ENCODE measurements at places on chromosomes 7 and 10. TPM values are rescaled to one million over a fixed set of nuclear protein-coding genes. Genes with fewer than 3 reads are reported as not detected.

- no peak for DNase-seq
- H3K4me1 ChIP-seq = no peaks in the 10 kb centered on the region
- no peak overlapping the region for H3K27ac ChIP-seq
- H3K4me3 ChIP-seq = no peak overlapping the region
Observed at GRCh38 chr10:123842692-123843385, 48.8 kb downstream of the CPXM2 start.

DNA sequence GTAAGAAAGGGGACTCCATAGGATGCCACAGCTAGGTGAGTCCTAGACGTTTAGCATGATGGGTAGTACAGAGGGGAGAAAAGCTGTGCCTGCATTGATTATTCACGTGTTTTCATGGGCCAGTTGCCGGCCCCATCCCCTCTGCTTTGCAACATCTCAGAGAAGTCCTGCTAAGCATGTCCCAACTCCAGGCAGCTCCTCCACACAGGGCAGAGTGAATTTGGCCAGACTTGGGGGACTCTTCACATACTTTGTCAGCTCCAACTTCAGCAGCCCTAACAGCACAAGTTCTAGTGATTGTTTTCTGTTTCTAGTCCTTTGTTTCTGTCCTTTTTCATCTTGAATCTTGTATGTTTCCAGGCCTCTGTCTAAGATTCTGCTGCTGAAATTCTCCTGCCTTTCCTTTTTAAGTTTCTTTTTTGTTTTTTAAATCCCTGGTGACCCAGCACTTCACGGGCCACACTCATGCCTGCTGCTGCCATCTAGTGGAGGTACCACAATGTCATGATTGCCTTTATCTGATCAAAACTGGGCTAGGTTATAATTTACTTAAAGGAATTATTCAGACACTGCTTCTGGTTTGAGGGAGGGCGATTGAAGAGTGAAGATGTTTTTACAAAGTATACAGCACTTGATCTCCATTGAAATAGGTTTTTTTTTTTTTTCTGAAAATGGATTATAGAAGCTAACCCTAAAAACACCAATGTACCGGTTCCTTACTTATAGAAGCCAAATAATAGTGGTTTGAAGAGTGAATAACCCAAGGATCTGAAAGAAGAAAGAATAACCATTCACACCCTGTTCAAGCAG is 276.9 kb downstream of the CSTF2T start:
- no peak overlapping the region for H3K4me3 ChIP-seq
- no peak overlapping the region for H3K27ac ChIP-seq
- H3K4me1 ChIP-seq = no peaks in the 10 kb centered on the region
- H3K36me3 ChIP-seq = no peaks in the 10 kb centered on the region
- peak; percentile 59 for DNase-seq
- H3K27me3 ChIP-seq = no peaks in the 10 kb centered on the region

- H3K27ac ChIP-seq = no peak overlapping the region
- H3K27me3 ChIP-seq = no peaks in the 10 kb centered on the region
- DNase-seq = no peak
- H3K36me3 ChIP-seq = peaks cover 5% of the 10 kb centered on the region
- no peak overlapping the region for H3K4me3 ChIP-seq
Observed at GRCh38 chr10:72336259-72337038, 18.3 kb downstream of the DNAJB12 start.

GRCh38 chr10:71234970-71235685 is 22.8 kb downstream of the UNC5B start:
- peaks cover 49% of the 10 kb centered on the region for H3K4me1 ChIP-seq
- no peaks in the 10 kb centered on the region for H3K27me3 ChIP-seq
- no peak for DNase-seq
- H3K36me3 ChIP-seq = no peaks in the 10 kb centered on the region

GRCh38 chr7:117148971-117149370 is 173.9 kb downstream of the WNT2 start:
- H3K27ac ChIP-seq = no peak overlapping the region
- no peak overlapping the region for H3K4me3 ChIP-seq
- DNase-seq = peak; percentile 65
- H3K4me1 ChIP-seq = peaks cover 29% of the 10 kb centered on the region
- H3K27me3 ChIP-seq = no peaks in the 10 kb centered on the region

- no peak for DNase-seq
- no peaks in the 10 kb centered on the region for H3K36me3 ChIP-seq
- H3K27ac ChIP-seq = peak overlapping the region; percentile 92
- no peaks in the 10 kb centered on the region for H3K27me3 ChIP-seq
Observed at GRCh38 chr10:3487228-3487627, 297.8 kb downstream of the KLF6 start.

GRCh38 chr10:18601321-18601720 is 50.1 kb downstream of the NSUN6 start:
- peaks cover 4% of the 10 kb centered on the region for H3K4me1 ChIP-seq
- H3K27ac ChIP-seq = no peak overlapping the region
- H3K27me3 ChIP-seq = no peaks in the 10 kb centered on the region
- no peak overlapping the region for H3K4me3 ChIP-seq
- DNase-seq = no peak
- H3K36me3 ChIP-seq = no peaks in the 10 kb centered on the region

DNA sequence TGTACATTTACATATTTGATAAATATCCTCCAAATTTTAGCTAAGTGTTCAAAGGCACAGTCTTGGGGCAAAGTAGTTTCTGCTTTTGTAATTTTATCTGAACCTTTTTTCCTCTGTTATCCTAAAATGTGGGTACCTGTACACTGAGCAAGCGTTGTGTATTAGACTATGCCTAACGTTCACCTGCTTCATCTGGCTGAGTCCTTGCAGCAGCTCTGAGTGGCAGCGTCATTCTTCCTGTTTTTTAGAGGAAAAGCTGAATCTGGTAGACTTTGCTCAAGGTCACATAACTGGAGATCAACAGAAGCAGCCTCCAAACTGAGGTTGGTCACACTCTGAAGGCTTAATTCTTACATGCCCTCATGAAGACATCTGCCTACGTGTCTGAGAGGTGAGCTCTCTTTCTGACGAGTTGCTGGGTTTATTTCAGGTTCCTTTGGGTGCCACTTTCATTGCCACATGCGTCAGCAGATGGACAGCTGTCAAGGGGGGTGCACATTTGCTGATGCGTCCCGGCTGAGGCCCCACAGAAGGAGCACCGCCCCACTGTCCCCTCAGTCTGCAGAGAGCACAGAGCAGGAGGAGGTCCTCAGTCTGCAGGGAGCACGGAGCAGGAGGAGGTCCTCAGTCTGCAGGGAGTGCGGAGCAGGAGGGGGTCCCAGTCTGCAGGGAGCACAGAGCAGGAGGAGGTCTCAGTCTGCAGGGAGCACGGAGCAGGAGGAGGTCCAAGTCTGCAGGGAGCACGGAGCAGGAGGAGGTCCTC is 406.5 kb upstream of the SHH start:
- H3K4me1 ChIP-seq = no peaks in the 10 kb centered on the region
- H3K27me3 ChIP-seq = no peaks in the 10 kb centered on the region
- H3K4me3 ChIP-seq = no peak overlapping the region
- DNase-seq = no peak
- no peak overlapping the region for H3K27ac ChIP-seq

DNA sequence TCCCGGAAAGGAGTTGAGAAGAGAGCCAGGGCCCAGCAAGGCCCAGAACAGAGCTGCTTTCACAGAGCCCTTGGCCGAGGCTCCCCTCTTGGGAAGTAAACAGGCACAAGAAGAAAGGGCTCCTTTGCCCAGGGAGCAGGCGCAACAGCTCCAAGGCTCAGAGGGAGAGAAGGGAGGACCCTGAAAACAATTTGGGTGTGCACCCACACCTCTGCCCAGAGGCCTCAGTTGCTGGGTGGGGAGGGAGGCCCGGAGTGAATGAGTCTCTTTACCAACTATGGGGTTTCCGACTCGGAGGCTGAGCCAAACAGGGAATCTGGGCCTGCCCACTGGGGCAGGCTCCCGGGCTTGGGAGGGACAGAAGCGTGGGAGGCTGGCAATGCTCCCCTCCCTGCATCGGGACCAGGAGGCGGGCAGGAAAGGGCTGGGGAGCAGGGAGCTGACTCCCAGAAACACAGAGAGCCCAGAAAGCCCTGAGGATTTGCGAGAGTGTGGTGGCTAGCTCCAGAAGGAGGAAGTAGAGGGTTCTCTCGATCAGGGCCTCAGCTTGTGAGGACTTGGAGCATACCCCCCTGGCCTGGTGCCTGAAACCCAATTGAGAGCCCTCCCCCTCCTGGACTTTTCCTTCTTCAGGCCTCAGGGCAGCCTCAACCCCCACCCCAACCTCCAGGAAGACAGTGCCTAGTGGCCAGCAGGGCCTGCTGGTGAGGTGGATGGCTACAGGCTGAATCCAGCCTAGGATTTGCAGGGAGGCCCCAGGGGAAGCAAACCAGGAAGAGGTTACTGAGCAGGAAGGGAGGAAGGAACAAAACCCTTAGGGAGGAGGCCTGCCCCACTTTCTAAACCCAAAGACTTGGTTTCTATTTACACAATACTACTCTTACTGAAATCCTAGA is 6.2 kb downstream of the C10orf105 start:
- H3K4me1 ChIP-seq = peaks cover 10% of the 10 kb centered on the region
- DNase-seq = peak; percentile 38
- H3K27me3 ChIP-seq = no peaks in the 10 kb centered on the region
- H3K36me3 ChIP-seq = no peaks in the 10 kb centered on the region
- H3K4me3 ChIP-seq = no peak overlapping the region

DNA sequence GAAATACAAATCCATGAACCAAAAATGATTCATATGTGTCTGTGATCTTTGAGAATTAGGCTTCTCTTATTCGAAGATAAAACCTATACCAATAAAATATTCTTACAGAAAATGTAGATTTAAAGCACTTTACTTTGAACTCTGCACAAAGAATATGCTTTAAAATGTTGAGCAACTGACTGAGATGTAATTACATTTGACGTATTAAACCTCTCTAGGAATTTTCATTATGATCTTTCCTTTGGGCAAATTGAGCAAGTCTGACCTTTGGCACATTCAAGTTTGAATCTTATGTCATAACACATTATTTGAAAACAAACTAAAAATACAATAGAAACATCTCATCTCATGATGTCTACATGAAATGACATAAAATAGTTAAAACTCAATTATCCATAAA is 69.2 kb upstream of the AHR start:
- no peak overlapping the region for H3K4me3 ChIP-seq
- H3K36me3 ChIP-seq = no peaks in the 10 kb centered on the region
- H3K27ac ChIP-seq = no peak overlapping the region
- H3K4me1 ChIP-seq = peaks cover 17% of the 10 kb centered on the region
- DNase-seq = no peak
- no peaks in the 10 kb centered on the region for H3K27me3 ChIP-seq

DNA sequence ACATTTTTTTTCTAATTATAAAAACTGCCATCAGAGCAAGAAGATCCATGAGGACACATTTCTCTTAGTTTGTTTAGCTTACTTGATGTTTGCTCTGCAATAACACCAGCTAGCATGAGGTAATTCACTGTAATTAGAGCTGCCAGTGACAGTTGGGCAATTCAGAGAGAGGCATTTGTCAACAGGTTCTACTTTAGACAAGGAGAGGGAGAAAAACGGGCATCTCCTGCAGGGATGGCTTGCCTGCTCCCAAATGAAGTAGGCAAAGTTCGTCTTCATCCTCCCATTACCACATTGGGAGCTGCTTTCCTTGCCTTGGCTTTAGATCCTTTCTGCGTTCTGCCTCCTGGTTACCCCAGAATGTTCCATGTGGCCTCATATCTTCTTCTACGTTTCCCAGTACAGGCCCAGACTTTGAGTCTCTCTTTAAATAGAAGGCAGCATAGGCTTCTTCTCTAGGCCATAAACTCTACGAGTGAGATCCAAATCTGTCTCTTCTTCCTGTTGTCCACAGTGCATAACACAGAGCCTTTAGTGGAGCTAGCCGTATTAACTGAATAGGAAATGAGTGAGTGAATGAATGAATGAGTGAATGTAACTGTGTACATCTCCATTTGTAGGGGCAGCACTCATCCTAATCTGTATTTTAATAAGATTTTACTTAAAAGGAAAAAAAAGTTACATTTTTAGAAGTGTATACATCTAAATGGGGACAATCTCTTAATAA is 21.2 kb downstream of the ASB15 start:
- H3K27me3 ChIP-seq = no peaks in the 10 kb centered on the region
- H3K4me1 ChIP-seq = peaks cover 19% of the 10 kb centered on the region
- H3K4me3 ChIP-seq = no peak overlapping the region
- no peaks in the 10 kb centered on the region for H3K36me3 ChIP-seq
- H3K27ac ChIP-seq = no peak overlapping the region
- DNase-seq = peak; percentile 67

SAMD9 gene
- 0.32 TPM for total RNA-seq

ANKRD30A gene
- total RNA-seq = not detected

SFTPA1 gene
- not detected for total RNA-seq

TAX1BP1 gene
- total RNA-seq = 96.8 TPM

HOXA11 gene
- 0.53 TPM for total RNA-seq

MBL2 gene
- 0.46 TPM for total RNA-seq
